Hippocampal formation (tissue), 2 donors: ENCODE measurements at places on chromosomes 11 and 22.

DNA sequence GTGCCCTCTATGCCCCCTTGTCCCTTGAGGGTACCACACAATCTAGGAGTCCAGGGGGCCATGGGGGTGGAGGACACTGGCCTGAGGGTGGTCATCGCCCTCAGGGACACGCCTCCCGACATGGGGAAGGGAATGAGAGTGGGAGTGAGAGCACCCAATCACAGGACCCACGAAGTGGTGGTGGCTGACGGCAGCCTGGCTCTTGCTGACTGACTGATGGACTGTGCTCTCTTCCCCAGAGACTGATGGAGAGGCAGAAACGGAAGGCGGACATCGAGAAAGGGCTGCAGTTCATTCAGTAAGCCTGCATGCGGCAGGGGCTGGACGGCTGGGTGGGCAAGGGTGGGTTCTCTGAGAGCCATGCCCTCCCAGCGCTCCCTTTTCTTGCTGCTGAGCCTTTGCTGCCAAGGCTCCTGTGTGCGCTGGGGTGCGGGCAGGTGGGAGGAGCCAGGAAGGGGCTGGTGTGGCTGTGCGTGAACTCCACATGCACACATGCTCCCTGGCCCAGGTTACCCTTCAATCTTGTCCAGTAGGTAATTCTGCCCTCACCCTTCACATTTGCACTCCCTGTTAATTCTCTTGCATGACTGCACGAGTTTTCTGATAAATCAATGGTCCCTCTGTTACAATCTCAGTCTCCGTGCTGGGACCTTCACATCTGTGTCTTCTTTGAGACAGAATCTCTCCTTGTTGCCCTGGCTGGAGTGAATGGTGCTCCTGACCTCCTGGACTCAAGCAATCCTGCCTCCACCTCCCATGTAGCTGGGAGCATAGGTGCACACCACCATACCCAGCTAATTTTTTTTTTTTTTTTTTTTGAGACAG, 19.3 kb downstream of the ZC3H7B start:
- no peak for DNase-seq

DNA sequence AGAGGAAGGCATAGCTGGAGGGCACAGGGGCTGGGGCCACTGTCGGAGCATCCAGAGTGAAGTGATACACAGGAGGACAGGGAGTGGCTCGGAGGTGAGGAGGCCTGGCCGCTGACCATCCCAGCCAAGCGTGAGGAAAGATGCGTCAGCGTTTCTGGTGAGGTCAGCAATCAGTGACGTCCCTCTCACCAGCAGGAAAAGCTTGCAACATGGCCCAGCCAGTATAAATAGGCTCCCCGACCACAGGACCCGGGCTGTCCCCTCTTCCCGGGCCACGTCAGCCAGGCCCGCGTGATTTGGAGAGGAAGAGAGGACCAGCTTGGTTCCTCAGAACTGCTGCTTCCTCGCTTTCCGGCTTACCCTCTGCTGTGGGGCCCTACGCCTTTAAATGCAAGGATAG, 4.2 kb upstream of the OSM start:
- DNase-seq = peak; percentile 54

GRCh38 chr11:65781962-65782815, 1.4 kb upstream of the AP5B1 start:
- no peak for DNase-seq

DNA sequence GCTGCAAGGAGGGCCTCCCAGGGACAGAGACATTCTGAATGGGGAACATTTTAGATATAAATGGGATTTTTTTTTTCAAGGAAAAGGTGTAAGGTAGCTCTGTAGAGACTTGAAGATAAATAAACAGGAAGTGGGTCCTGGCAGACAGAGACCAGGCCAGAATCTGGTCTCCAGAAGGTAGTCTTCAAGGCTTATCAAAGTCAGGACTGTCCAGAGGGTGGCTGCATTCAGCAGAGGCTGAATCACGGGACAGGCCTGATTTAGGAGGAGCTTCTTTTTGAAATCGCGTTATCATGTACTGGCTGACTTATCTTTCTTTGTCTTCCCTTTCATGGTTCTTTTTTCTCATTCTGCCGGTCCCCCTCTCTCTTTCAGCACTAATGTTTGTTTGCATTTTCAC, 542.9 kb downstream of the NTM start:
- no peak for DNase-seq

DNA sequence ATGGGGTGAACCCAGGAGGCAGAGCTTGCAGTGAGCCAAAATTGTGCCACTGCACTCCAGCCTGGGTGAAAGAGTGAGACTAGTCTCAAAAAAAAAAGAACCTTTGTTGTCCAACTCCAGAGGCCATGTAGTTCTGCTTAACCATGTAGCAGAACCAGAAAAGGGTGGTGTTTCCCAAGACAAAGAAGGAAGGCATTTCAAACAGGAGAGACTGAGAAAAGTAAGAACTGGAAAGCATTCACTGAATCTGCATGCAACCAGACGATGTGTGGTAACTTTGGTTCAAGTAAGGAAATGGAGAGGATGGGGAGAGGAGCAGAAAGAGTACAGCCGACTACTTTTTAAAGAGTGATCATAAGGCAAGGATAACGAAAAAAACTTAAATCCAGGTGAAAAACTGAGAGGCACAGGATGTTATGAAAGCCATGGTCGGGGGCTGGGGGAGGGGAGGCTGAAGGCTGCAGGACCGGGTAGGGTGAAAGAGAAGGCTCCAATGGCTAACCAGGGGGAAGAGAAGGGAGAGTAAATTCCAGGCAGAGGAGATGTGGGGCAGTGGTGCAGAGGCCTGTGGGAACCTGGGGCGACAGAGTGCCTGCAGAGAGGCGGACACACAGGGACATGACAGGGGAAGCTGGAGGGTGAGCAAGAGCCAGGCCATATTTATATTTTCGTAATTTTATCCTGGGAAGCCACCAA, 48.8 kb downstream of the MAPK1 start:
- no peak for DNase-seq

GRCh38 chr22:39994566-39995392, at the start of gene FAM83F:
TSS of gene FAM83F (plus strand) at chr22:39994954. CDS start at chr22:39995043, 89 bp downstream.
- no peak for DNase-seq

DNA sequence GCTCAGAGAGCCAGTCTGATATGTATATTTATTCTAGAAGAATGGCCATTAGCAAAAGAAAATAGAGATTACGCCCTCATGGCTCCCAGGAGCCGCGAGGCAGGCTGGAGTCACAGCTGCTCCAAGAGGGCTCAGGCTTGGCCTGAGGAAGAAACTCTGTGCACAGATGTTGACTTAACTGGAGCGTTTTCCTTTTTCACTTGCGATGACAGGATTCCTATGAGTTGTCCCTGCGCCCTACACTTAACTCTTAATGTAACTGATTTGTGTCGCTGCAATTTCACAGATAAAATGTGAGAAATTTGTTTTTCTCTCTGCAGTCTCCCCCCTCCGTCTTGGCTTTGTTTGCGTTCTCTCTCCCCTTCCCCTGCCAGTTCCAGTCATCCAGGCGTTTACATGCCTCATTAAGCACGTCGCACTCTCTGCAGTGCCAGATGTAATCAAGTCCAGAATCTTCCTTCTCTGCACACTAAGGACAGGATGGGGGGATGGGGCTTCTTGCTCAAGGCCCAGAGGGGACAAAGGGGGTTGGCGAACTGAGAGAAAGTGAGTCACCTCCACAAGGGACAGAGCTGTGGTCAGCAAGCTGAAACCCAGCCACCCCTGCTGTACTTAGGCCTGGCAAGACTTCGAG, 1060.1 kb downstream of the NTM start:
- no peak for DNase-seq

DNA sequence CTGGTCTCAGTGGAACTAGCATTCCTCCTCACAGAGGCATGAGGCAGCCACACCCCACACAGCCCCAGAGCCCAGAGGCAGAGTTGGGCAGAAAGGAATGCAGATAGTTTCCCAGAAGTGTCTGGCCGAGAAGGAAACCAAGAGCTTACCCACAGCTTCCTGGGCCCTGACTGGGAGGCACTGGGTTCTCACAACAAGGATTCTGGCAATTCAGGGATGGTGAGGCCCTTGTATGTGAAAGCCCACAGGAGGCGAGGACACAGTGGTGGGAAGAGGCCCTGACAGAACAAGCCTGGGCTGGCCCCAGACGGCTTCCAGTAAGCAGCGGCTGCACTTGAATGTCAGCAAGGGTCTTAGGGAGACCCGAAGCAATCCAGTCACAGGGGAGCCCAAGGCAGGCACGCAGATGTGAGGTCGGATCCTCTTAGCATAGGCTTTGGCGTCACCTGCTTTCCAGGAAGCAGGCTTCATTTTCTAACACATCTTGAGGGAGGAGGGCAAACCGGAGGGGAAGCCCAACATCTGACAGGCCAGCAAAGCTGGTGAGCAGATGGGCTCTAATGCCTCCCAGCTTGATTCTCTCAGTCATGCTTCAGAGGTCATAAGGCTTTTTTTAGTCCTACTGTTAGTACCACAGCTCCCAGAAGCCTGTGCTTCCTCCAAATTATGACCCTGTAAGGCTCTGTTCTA, 78.3 kb upstream of the AKIP1 start:
- no peak for DNase-seq

DNA sequence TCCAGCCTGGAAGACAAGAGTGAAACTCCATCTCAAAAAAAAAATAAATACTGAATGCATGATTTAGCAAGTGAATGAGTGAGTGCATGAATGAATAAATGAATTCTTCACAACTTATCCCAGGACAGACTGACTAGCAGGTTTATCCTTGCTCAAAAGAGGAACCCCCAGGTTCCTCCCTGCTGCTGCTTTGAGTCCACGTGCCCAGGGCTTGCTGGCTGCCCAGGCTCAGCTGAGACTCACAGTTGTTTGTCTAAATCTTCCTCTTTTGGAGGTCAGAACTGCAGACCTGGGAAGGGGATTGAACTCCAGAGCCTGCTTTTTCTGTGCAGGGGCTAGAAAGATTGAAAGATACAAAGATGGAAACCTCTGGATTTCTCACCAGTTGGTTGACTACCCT, 117.4 kb upstream of the TMEM45B start:
- DNase-seq = no peak

- DNase-seq = peak; percentile 73
Observed at GRCh38 chr22:41682033-41682807, 6.4 kb downstream of the SNU13 start.

GRCh38 chr11:126194121-126194543, 17.3 kb downstream of the RPUSD4 start:
- peak; percentile 30 for DNase-seq

DNA sequence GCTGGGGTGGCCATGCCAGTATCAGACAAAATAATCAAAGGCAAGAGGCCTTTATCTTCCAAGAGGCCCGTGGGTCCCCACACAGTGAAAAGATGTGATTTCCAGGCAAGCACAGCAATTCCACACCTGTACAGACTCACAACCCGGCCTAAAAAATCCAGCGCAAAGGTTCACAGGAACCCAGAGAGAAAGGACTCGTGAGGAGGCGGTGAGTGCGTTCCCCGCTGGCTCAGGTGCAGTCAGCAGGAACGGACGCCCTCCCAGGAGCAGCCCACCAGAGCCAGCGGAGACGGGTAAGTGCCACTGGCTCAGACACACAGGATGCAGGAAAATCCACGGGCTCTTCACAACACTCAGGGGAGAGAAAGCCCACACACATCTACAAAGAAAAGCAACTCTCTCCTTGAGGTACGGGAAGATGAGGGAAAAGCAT, 4.4 kb downstream of the TOLLIP start:
- no peak for DNase-seq

DNA sequence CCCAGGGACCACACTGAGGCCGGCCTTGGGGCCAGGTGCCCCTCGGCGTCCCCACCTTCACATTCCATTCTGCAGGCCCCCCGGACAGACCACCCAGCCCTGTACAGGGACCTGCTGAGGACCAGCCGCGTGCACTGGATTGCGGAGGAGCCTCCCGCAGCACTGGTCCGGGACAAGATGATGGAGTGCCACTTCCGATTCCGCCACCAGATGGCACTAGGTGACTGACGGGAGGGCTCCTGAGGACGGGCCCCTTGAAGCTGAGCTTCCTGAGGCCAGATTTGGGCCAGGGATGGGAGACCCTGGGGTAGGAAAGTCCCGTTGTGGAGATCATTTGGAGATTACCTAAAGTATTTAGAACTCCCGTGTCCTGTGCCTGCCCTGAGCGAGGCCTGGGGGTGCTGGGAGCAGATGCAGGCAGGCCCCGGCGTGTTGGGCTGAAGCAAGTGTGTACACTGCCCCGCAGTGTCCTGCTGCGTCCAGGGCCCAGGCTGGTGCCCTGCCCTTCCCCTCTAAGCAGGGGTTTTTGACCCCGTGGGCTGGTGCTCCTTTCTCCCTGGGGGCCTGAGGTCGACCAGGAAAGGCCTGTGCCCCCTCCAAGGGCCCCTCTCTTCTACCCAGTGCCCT, 20.0 kb downstream of the TRMU start:
- DNase-seq = peak; percentile 20

- no peak for DNase-seq
Observed at GRCh38 chr22:33923033-33923432, 2.8 kb upstream of the LARGE1 start.

GRCh38 chr11:101346591-101346990, 217.0 kb upstream of the PGR start:
- no peak for DNase-seq

DNA sequence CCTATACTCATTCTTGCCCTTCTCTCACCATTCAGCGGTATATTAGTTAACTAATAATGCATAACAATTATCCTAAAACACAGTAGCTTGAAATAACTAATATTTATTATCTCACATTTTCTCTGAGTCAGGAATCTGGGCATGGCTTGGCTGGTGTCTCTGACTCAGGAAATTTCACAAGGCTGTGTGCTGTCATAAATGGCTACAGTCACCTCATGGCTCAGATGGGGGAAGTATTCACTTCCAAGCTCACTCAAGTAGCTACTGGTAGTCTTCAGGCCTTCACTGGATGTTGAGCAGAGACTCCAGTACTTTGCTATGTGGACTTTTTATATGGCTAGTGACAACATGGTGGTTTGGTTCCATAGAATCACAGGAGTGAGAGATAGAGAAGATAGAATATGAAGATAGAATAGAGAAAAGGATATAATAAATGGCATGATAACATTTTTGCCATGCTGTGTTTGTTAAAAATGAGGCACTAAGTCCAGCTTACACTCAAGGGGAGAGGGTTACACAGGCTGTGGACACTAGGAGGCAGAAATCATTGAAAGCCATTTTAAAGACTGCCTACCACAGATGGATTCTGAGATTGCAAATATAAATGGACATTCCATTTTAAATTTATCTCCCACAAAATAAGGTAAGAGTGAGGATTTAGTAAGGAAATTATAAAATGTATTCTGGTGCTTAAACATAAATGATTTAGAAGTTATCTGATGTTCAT, 997.8 kb upstream of the CHORDC1 start:
- no peak for DNase-seq

GRCh38 chr11:43567396-43567975, 113.1 kb upstream of the HSD17B12 start:
- DNase-seq = no peak

DNA sequence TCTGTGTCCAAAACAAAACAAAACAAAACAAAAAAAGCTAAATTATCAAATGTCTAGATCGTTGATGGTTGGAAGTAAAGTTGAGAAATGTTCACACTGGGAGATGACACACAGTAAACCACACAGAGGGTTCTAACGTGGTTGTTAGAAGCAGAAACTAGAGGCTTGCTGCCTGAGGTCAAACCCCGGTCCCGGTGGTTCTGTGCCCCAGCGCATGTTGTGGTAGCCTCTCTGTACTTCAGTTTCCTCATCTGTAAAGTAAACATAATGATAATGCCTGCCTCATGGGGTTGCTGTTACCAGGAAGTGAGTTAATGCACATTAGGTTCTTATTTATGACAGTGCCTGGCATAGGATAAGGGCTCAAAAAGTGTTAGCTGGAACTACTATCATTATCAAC, 33.4 kb downstream of the PPARA start:
- no peak for DNase-seq

GRCh38 chr11:65524741-65525545, at the start of gene SCYL1:
TSS of gene SCYL1 (plus strand) at chr11:65525083. CDS start at chr11:65525154, 71 bp downstream.
- DNase-seq = peak; percentile 84

GRCh38 chr22:23264610-23265367, 84.5 kb downstream of the BCR start:
- no peak for DNase-seq
